ENCODE measurements at places on chromosomes 12 and 14.
A peak's percentile ranks its signal among the peaks of the same experiment; 100 is the strongest.

- DNase-seq: no peak
Measured at GRCh38 chr14:35140718-35141581, 18.6 kb downstream of the PRORP start.

DNA sequence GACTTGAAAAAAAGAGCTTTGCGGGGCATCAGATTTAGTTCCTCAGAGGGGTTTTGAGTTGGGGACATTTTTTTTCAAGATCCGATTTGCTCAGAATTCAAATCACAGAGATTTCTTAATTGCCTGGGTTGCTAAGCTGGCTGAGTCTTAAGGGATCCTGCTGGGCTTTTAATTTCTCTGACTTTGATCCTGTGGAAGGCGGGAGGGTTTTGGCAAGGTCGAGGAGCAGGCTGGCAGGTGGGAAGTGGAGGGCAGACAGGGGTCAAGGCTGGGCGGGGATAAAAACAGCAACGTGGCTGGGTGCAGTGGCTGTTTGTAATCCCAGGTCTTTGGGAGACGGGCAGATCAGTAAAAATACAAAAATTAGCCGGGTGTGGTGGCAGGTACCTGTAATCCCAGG is 33.5 kb upstream of the CCDC63 start:
- DNase-seq: peak; percentile 83

GRCh38 chr14:102668291-102668873 is 75.9 kb downstream of the RCOR1 start:
- no peak for DNase-seq

GRCh38 chr12:67757651-67758050 is 109.1 kb downstream of the DYRK2 start:
- no peak for DNase-seq

- no peak for DNase-seq
Measured at GRCh38 chr12:94649349-94650142, 811 bp downstream of the TMCC3 start.

GRCh38 chr14:100328495-100329163 is 5.5 kb downstream of the SLC25A47 start:
- DNase-seq: no peak

- peak; percentile 70 for DNase-seq
Measured at GRCh38 chr12:130761537-130762318, 45.6 kb upstream of the RIMBP2 start.

DNA sequence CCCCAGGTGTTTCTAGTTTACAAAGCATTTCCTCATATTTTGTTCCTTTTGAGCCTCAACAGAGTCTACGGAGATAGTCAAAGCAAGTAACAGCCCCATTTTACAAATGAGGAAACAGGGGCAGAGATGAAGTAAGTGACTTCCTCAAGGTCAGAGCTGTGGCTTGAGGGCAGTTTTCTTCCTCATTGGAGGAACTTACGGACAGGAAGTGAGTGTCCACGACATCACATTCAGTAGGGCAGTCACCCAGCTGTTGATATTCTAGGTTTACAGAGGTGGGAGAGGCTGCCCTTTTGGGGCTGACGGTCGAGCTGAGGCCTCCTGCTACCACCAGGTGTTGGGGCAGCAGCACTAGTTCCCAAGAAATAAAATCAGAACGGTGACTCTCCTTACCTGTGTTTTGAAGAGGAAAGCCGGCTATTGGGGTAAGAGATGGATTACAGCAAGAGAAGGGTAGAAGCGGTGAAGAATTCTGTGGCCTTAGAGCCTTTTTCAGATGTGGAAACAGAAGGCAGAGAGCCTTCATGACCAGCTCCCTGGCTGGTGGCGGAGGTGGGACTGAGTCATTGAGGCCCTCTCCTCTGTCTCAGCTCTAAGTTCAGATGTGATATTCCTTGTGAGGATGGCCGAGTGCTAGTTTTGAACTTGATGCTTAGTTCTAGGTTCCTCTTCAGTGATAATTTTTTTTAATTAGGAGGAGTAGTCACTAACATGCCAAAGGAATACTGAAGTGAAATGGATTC is 41.7 kb downstream of the SUSD6 start:
- DNase-seq: no peak

DNA sequence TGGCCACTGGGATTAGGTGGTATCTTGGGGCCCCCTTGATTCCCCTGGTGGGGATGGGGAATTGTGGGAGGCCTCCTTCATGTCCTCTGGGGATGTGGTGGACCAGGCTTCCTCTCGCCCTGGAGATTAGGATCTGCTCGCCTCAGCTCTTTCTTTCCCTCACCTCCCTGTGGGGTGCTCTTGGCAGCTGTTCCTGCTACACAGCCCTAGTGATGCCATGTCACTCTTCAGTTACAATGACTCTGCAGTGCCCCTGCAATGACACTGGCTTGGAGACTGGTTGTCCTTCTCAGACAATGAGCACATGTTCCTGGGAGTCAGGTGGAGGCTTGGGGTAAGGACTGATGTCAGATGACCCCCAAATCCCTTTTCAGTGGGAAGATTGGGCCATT is 83.9 kb downstream of the ADCK1 start:
- no peak for DNase-seq

DNA sequence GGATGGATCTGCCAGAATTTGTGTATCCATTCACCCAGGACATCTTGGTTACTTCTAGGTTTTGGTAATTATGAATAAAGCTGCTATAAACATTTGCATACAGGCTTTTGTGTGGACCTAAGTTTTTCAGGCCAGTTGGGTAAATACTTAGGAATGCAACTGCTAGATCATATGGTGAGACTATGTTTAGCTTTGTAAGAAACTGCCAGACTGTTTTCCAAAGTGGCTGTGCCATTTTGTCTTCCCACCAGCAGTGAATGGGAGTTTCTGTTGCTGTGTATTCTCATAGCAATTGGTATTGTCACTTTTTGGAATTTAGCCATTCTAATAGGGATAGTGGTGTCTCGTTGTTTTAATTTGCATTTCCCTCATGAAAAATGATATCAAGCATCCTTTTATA is 133.0 kb downstream of the KIF26A start:
- no peak for DNase-seq

DNA sequence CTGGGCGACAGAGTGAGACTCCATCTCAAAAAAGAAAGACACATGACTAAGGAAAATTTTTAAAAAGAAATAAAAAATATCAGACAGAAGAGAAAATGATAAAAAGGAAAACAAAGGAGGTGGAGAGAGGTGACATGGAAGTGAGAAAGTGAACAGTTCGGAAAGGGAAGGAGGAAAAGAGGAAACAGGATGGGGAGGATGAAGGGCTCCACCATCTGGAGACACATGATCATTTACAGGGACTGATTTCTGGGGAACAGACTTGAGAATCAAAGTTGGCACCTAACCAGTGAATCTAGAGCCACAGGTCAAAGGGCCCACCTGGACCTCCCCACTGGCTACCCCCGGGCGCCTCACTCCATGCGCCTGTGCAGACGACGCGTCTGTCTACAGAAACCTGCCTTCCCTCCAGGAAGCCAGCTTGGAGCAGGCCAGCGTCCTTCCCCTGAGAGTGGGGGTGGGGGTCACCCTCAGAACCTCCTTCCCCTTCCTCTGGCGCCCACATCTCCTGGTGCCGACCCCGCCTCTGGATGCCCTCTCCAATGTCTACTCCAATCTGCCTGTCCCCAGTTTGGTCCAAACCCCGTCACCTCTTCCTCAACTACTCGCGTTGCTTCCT is 60.5 kb downstream of the AMN start:
- no peak for DNase-seq

- DNase-seq: no peak
Measured at GRCh38 chr14:61927520-61927919, 165.3 kb downstream of the SNAPC1 start.

- DNase-seq: no peak
Measured at GRCh38 chr12:32918890-32919801, 22.6 kb upstream of the PKP2 start.

DNA sequence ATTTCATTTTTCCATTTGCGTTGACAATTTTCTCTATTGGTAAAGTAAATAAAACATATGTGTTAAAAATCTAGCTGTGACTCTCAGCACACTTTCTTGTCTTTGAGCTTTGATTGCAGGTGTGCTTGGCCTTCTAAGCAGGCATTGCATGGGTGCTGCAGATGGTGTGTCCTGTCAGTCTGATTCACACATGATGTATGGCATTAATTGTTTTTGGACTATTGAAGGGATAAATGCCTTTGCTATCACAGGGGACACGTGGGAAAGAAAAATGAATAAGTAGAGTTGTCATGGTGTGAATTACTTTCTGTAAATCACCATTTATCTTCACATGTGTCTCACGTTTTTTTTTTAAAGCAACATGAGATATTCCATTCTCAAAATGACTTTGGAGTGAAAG is 211.3 kb upstream of the NAV3 start:
- no peak for DNase-seq

DNA sequence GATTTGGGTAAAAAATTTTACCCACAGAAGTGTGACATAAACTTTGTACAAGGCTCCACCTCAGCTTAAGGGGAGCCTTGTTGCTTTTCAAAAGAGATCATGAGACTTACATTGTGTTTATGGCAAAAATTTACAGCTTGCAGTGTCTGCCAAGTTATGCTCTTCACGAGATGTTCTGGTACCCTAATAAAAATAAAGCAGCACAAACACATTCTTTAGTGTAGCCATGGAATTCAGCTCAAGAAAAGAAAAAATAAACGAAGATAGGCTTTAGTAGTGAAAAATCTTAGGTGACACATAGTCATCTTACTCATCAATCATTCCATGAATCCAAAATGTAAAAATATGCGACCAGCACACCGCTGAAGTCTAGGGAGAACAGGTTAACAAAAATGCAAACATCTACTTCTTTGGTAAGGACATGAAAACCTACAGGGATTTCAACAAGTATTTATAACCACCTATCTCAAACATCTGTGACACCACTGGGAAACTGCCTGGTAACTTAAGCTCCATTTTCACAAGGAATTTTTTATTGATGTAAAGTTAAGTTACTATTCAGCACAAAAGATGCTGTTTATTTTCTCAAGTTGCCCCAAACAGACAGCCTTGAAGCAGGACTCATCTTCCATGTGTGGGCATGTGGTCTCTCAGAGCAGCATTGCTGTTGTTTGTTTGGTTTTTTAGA is 32.9 kb downstream of the DMAC2L start:
- no peak for DNase-seq

GRCh38 chr14:80951491-80951890 is 3.9 kb upstream of the TSHR start:
- no peak for DNase-seq

GRCh38 chr12:62730649-62731048 is 204.3 kb downstream of the PPM1H start:
- no peak for DNase-seq

GRCh38 chr14:61899497-61899896 is 137.3 kb downstream of the SNAPC1 start:
- no peak for DNase-seq

GRCh38 chr12:80293759-80294158 is 150.3 kb upstream of the PTPRQ start:
- no peak for DNase-seq

DNA sequence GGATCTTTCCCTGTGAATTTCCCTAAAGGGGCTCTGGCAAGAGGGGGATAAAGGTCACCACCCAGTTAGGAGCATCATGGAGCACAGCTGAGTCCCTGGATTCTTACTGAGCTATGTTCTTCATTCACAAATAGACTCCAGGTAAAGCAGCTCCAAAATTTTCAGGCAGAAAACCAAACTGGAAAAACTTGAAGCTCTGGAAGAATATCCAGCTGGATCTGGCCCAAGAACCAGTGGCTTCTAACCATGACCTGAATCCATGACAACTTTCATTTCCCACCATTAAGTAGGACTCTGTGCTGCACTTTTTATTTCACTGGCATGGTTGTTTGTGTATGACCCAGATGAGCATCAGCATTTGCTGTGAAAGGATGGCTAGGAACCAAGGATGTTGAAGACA is 180.4 kb upstream of the FKBP4 start:
- DNase-seq: no peak

GRCh38 chr12:132530851-132531250 is 40.9 kb downstream of the FBRSL1 start:
- no peak for DNase-seq

GRCh38 chr14:103856607-103857006 is 9.2 kb upstream of the PPP1R13B start:
- no peak for DNase-seq

- no peak for DNase-seq
Measured at GRCh38 chr14:33682760-33683159, 268.1 kb downstream of the EGLN3 start.

- no peak for DNase-seq
Measured at GRCh38 chr12:119258556-119258955, 76.0 kb upstream of the CCDC60 start.

- DNase-seq: no peak
Measured at GRCh38 chr12:15706010-15706676, 83.0 kb downstream of the EPS8 start.
